ENCODE measurements at places on chromosomes 6 and 20. TPM values are rescaled to one million over a fixed set of nuclear protein-coding genes. Genes with fewer than 3 reads are reported as not detected.

The LY6G5B gene
- total RNA-seq, result 5.0 TPM

The CDC5L gene
- total RNA-seq, result 14.5 TPM

DNA sequence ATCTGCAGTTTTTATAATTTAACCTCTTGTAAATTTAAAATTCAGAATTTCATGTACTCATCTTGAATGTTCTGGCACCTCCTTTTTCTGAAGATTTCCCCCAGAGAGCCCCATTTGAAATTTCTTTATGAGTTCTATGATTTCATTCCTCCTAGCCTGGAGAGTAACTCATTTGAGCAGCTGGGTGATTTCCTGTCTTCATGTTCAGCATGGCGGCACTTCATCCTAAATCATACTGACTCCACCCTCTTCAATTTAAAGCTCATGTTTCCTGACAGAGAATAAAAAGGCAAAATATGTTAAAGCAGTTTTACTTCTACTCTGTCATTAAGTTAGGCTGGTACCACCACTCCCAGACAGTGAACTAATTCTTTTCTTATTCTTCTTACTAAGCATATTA is 250.9 kb upstream of the POU3F2 start:
- no peak for DNase-seq

GRCh38 chr6:157823528-157824370 is 703 bp downstream of the SNX9 start:
- peak; percentile 86 for DNase-seq

GRCh38 chr6:121652726-121653623 is 217.5 kb downstream of the GJA1 start:
- DNase-seq, result peak; percentile 78

GRCh38 chr6:168994956-168995355 is 258.7 kb downstream of the THBS2 start:
- DNase-seq, result no peak

DNA sequence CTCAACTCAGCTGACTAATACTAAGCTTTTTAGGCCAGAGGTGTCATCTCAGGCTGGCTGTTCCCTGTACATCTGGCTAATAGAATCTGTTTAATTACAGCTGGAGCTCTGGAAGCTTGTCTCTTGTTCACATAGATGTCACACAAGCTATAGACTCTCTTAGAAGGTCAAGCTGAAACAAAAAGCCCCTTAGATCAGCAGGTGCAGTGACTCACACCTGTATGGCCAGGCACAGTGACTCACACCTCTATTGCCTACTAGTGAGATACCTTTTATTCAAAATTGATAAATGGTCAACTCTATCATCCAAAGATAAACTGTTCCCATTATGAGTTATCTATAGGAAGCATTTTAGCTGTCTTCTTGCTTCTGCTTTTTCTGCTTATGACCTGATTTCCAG is 29.9 kb upstream of the MTHFD1L start:
- no peak for DNase-seq

GRCh38 chr6:138569554-138569953 is 70.3 kb upstream of the NHSL1 start:
- no peak for DNase-seq

GRCh38 chr6:157849288-157850017 is 26.4 kb downstream of the SNX9 start:
- DNase-seq, result no peak
